ENCODE measurements at places on chromosomes 13 and 19. TPM values are rescaled to one million over a fixed set of nuclear protein-coding genes. Genes with fewer than 3 reads are reported as not detected.

Gene NEK3
- 11.5 TPM for total RNA-seq

Gene CLC
- total RNA-seq, result not detected

- no peaks in the 10 kb centered on the region for H3K36me3 ChIP-seq
- DNase-seq, result no peak
- no peak overlapping the region for H3K4me3 ChIP-seq
Observed at GRCh38 chr13:54845351-54845965, 1816.8 kb downstream of the OLFM4 start.

- no peaks in the 10 kb centered on the region for H3K4me1 ChIP-seq
- no peak overlapping the region for H3K27ac ChIP-seq
- H3K4me3 ChIP-seq, result no peak overlapping the region
- no peaks in the 10 kb centered on the region for H3K36me3 ChIP-seq
- no peak for DNase-seq
- H3K27me3 ChIP-seq, result no peaks in the 10 kb centered on the region
Observed at GRCh38 chr19:32172566-32173160, 172.7 kb upstream of the ZNF507 start.

- H3K27me3 ChIP-seq, result no peaks in the 10 kb centered on the region
- H3K36me3 ChIP-seq, result no peaks in the 10 kb centered on the region
- no peak overlapping the region for H3K4me3 ChIP-seq
- DNase-seq, result no peak
Observed at GRCh38 chr13:91540158-91540736, 141.8 kb downstream of the GPC5 start.

DNA sequence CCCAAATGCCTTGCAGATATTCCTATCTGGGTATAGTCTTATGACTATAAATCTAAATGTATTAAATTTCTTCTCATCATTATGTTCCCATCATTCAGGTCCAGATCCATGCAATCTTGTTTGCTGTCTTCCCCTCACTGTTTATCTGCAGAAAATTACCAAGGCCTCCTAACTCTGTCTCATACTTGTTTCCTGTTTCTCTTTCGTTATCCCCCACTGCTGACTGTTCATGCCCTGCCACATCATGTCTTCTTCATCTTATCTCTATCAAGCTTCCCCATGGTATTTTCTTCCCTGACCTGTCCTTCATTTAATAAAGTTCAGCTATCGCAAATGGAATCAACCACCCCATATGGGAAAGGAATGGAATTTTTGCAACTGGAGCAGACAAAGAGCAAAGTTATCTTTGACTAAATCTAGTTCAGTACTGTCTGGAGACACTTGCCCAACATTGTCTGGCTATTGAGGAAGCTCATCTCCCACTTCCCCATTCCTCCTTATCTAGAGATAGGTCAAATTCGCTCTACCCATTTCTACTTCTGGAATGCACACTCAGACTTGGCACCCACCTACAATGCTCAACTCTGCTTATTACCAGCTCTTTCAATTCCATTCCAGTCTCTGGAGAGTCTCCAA is 1358.1 kb downstream of the EFNB2 start:
- H3K4me3 ChIP-seq, result no peak overlapping the region
- no peaks in the 10 kb centered on the region for H3K4me1 ChIP-seq
- no peak for DNase-seq

DNA sequence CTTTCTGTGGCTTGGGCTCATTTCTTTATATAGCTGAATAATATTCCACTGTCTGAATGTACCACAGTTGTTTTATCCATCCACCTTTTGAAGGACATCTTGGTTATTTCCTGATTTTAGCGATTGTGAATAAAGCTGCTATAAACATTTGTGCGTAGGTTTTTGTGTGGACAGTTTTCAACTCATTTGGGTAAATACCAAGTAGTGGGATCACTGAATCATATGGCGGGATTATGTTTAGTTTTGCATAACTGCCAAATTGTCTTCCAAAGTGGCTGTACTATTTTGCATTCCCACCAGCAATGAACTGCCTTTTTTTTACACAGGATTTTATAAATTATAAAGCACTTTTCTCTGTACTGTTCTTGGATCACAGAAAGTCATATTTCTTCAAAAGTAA is 13.7 kb upstream of the LRCH1 start:
- no peaks in the 10 kb centered on the region for H3K27me3 ChIP-seq
- H3K27ac ChIP-seq, result no peak overlapping the region
- H3K4me3 ChIP-seq, result no peak overlapping the region
- H3K36me3 ChIP-seq, result no peaks in the 10 kb centered on the region
- H3K4me1 ChIP-seq, result no peaks in the 10 kb centered on the region

DNA sequence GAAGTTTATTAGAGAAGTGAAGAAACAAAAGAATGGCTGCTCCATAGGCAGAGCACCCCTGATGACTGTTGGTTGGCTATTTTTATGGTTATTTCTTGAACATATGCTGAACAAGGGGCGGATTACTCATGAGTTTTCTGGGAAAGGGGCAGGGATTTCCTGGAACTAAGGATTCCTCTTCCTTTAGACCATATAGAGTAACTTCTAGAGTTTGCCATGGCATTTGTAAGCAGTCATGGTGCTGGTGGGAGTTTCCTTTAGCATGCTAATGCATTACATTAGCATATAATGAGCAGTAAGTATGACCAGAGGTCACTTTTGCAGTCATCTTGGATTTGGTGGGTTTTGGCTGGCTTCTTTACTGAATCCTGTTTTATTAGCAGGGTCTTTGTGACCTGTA is 38.7 kb upstream of the PCDH8 start:
- no peak for DNase-seq
- no peaks in the 10 kb centered on the region for H3K36me3 ChIP-seq
- no peaks in the 10 kb centered on the region for H3K4me1 ChIP-seq

GRCh38 chr19:10291554-10292205 is 1.9 kb downstream of the ICAM5 start:
- peak overlapping the region; percentile 63 for H3K4me3 ChIP-seq
- H3K36me3 ChIP-seq, result no peaks in the 10 kb centered on the region
- H3K4me1 ChIP-seq, result peaks cover 95% of the 10 kb centered on the region

Gene PDE4C
- not detected for total RNA-seq

DNA sequence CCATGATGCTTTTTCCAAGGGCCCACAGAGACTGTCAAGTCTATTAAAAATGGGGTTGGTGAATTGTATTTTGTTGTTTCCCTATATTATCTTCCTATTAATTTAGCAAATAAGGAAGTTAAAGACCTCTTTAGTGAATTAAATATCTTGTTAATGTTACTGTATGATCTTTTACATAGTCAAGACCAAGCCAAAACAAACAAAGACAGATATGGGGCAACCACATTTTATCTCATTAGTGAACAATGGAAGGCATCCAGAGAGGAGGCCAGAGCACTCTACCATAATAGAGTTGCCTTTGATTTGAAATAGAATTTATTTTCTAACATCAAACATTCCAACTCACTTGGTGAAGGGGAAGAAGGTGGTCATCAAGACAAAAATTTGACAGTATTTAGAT is 169.4 kb downstream of the B3GLCT start:
- H3K4me1 ChIP-seq, result no peaks in the 10 kb centered on the region
- no peaks in the 10 kb centered on the region for H3K36me3 ChIP-seq
- no peak overlapping the region for H3K27ac ChIP-seq
- H3K4me3 ChIP-seq, result no peak overlapping the region
- DNase-seq, result no peak

Gene TDRD12
- total RNA-seq, result 1.1 TPM
